ENCODE measurements at places on chromosomes 6 and 20. TPM values are rescaled to one million over a fixed set of nuclear protein-coding genes. Genes with fewer than 3 reads are reported as not detected.

Gene PFDN6
- 23.6 TPM for total RNA-seq

Gene ABHD16B
- total RNA-seq, result not detected

Gene RSPO3
- 0.80 TPM for total RNA-seq

DNA sequence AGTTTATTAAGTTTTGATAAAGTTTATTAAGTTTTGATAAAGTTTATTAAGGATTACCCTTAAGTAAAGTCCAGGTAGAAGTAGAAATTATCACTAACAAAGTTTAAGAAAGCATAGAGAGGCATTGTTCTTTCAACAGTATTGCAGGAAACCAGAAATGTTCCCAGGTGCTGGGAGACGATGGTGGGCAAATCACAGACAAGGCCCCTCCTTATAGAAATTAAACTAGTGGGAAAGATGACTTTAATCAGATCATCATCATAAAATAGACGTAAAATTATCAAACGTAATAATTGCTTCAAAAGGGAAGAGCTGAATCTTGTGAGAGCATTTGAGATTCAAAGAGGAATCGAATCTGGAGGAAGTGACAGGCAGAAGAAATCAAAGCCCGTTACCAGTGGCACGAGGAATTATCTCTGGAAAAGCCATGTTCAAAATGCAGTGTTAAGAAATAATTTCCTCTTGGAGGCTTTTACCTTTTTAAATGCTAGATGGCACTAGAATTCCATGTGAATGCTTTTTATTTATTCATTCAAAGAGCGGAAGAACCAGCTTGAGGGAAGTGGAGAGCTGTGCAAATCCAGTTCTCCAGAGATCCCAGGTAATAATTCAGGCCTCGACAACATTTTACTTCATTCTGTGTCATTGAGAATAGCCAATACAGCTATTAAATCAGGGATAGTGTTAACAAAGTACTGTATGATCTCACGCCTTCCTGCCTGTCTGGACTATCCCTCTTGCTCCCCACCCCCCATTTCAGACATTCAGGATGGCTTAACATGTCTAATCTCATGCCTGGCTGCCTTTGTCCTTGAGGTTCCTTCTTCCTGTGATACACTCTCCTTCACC, 1.0 kb upstream of the APMAP start:
- H3K27me3 ChIP-seq, result no peaks in the 10 kb centered on the region
- DNase-seq, result no peak
- no peak overlapping the region for H3K4me3 ChIP-seq
- H3K36me3 ChIP-seq, result no peaks in the 10 kb centered on the region
- H3K27ac ChIP-seq, result peak overlapping the region; percentile 94

GRCh38 chr6:134590004-134590403, 272.1 kb upstream of the SGK1 start:
- H3K27ac ChIP-seq, result no peak overlapping the region
- no peak for DNase-seq
- no peak overlapping the region for H3K4me3 ChIP-seq

DNA sequence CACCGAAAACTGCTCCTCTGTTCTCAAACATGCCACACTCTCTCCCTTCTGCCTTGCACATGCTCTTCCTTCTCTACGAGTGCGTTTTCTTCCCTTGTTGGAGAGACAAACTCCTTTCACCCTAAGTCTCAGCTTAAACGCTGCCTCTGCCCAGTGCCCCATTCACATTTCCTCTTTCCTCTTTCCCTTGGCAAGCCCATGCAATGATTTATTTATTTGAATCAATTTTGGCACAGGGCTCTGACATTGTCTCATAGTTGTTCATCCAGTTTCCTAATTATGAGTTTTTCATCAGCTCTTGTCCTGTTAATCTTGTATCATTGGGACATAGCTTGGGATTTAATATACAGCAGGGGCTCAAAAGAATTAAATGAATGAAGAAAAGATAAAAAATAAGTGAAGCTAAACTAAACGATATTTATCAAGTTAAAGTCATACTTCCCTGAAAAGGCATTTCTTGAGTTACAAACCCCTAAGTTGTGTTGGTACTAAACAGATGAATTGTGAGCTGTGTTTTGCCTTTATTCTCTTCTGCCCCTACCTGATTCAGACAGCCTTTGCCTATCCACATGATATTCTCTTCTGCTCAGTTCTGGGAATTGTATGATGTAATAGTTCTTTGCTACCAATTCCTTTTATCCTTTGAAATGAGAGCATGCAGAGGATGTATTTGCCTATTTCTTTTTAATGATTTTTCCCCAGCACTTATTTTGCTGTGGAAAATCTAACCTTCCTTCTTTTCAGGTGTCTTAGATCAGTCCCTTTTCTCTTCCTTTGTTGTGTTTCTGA, 704.4 kb downstream of the UTRN start:
- no peaks in the 10 kb centered on the region for H3K36me3 ChIP-seq
- DNase-seq, result no peak
- no peaks in the 10 kb centered on the region for H3K4me1 ChIP-seq
- no peak overlapping the region for H3K27ac ChIP-seq
- no peak overlapping the region for H3K4me3 ChIP-seq
- H3K27me3 ChIP-seq, result no peaks in the 10 kb centered on the region

DNA sequence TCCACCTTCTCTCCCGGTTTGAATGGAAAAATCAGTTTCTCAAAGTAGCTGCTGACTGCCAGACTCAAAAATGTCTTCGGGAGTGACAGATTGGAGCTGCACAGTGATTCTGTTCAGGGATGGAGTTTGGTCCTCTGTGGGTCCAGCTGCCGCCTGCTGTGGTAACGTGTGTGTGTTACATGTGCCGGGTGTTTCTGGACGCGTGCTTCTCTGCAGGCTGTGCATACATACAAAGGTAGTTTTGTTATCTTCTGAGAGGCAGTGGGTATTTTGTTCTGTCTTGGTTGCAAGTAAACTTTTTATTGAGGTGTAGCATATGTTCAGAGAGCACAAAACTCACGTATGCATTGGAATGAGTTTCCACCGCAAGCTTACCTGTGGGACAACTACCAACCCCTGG, 41.3 kb upstream of the NAA20 start:
- peak overlapping the region; percentile 35 for H3K4me3 ChIP-seq
- no peaks in the 10 kb centered on the region for H3K27me3 ChIP-seq
- H3K27ac ChIP-seq, result peak overlapping the region; percentile 90

GRCh38 chr6:51846531-51846930, 240.9 kb downstream of the PKHD1 start:
- no peaks in the 10 kb centered on the region for H3K27me3 ChIP-seq
- no peak for DNase-seq
- no peaks in the 10 kb centered on the region for H3K4me1 ChIP-seq
- no peak overlapping the region for H3K4me3 ChIP-seq
- no peak overlapping the region for H3K27ac ChIP-seq

GRCh38 chr6:168362276-168362990, 42.9 kb upstream of the DACT2 start:
- no peak for DNase-seq
- H3K4me3 ChIP-seq, result no peak overlapping the region
- H3K4me1 ChIP-seq, result no peaks in the 10 kb centered on the region
- no peaks in the 10 kb centered on the region for H3K36me3 ChIP-seq

GRCh38 chr6:36337814-36338213, 1.1 kb upstream of the BNIP5 start:
- peaks cover 59% of the 10 kb centered on the region for H3K4me1 ChIP-seq
- peak overlapping the region; percentile 83 for H3K27ac ChIP-seq

DNA sequence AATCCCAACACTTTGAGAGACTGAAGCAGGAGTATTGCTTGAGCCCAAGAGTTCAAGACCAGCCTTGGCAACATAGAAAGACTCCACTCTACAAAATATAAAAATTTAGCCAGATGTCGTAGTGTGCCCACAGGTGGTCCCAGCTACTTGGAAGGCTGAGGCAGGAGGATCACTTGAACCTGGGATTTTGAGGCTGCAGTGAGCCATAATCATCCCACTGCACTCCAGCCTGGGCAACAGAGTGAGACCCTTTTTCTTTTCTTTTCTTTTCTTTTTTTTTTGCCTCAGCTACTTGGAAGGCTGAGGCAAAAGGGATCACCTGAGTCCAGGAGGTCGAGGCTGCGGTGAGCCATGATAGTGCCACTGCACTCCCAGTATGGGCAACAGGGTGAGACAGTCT, 17.9 kb downstream of the FASTKD5 start:
- no peak overlapping the region for H3K4me3 ChIP-seq
- H3K4me1 ChIP-seq, result no peaks in the 10 kb centered on the region
- H3K36me3 ChIP-seq, result no peaks in the 10 kb centered on the region
- H3K27ac ChIP-seq, result no peak overlapping the region
- DNase-seq, result no peak

DNA sequence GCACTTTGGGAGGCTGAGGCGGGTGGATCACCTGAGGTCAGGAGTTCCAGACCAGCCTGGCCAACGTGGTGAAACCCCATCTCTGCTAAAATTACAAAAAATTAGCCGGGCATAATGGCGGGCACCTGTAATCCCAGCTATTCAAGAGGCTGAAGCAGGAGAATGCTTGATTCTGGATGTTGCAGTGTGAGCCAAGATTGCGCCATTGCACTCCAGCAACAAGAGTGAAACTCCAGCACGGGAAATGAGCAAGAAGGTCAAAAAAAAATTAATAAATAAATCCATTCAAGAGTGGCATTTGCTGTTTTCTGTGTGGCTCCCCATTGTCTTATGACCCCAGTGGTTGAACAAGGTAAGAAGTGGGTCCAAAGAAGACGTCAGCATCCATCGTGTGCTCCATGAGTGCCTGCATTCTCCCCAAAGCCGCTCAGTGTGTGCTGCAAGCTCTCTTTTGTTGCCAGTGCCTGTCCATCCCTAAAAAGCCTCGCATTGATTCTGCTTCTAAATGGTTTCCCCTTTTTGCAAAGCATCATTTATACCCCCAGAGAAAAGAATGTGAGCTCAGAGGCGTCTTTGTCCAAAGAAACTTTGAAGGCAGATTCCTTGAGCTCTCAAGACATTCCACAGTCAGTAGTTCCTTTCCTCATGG, 38.8 kb upstream of the MAP3K4 start:
- no peak for DNase-seq
- H3K4me3 ChIP-seq, result no peak overlapping the region
- H3K27me3 ChIP-seq, result peaks cover 7% of the 10 kb centered on the region
- no peaks in the 10 kb centered on the region for H3K36me3 ChIP-seq

DNA sequence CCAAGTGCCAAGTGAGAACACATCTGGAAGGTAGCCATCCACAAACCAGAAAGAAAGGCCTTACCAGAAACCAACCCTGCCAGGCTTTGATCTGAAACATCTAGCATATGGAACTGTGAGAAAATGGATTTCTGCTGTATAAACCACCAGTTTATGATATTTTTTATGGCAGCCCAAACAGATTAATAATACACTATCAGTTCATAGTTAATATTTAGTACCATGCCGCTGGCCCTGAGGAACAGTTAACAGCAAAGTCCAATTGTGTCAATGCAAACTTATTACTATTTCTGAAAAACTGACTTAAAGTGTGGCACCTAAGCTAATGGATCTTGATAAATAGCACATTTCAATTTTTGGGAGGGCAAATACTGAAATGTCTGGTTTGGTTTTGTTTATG, 35.4 kb upstream of the PRSS35 start:
- DNase-seq, result no peak
- H3K4me3 ChIP-seq, result no peak overlapping the region
- no peaks in the 10 kb centered on the region for H3K4me1 ChIP-seq

GRCh38 chr20:36320898-36321695, 15.0 kb downstream of the DLGAP4 start:
- DNase-seq, result no peak
- no peaks in the 10 kb centered on the region for H3K4me1 ChIP-seq
- no peaks in the 10 kb centered on the region for H3K36me3 ChIP-seq
- H3K27me3 ChIP-seq, result no peaks in the 10 kb centered on the region

DNA sequence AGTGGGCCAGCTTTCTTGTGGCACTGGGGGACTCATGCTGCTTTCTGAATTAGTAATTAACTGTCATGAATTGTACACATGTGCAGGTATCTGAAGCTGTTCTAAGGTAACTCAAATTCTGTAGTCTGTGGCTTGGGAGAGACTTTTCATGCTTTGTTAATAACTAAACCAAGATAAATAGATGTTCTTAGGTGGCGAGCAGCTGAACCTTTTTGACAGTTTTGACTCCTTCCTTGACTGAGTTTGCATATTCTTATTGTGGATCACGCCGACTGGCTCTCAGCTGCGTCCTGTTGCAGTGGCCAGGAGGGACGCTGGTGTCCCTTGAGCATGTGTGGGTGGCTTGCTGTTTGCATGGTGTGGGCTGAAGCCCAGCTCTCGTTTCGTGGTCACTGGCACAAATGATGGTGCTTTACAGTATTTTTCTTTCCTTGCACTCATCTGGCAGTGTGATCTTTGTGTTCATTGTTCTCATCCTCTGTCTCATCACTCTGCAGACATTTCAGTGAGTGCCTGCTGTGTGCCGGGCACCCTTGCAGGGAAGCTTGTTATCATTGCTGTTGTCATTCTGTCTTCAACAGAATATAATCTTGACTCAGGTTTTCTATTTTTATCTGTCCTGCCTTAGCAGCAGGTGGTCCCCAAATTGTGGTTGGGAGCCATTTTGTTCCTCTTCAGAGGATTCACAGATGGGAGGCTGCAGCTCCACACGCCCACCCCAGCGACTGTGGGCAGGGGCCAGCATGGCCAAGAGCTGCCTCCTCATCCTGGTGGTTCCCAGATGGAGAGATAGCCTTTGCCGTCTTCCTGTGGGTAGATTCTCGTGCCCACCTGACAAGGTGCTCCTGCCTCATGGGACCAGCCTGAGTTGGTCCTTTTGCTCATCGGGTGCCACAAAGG, 39.6 kb downstream of the DUSP22 start:
- H3K27me3 ChIP-seq, result no peaks in the 10 kb centered on the region
- no peaks in the 10 kb centered on the region for H3K36me3 ChIP-seq
- DNase-seq, result peak; percentile 60
- peaks cover 16% of the 10 kb centered on the region for H3K4me1 ChIP-seq
- H3K27ac ChIP-seq, result peak overlapping the region; percentile 69

GRCh38 chr6:159959165-159959975, 9.5 kb upstream of the IGF2R start:
- H3K27me3 ChIP-seq, result no peaks in the 10 kb centered on the region
- no peak for DNase-seq
- peak overlapping the region; percentile 62 for H3K27ac ChIP-seq
- H3K36me3 ChIP-seq, result no peaks in the 10 kb centered on the region
- H3K4me1 ChIP-seq, result no peaks in the 10 kb centered on the region
- H3K4me3 ChIP-seq, result no peak overlapping the region

DNA sequence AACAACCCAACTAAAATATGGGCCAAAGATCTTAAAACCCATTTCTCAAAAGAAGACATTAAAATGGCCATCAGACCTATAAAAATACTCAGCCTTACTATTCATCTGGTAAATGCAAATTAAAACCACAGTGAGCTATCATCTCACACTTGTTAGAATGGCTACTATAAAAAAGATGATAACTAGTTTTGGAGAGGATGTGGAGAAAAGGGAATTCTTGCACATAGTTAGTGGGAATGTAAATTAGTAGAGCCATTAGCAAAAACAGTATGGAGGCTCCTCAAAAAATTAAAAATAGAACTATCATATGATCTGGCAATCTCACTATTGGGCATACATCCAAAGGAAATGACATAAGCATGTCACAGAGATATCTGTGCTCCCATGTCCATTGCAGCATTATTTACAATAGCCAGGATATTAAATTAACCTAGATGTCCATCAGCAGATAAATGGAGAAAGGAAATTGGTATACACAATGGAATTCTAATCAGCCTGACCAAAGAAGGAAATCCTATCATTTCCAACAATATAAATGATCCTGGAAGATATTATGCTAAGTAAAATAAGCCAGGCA, 2.9 kb downstream of the SIRPB1 start:
- no peaks in the 10 kb centered on the region for H3K36me3 ChIP-seq
- no peak for DNase-seq
- no peaks in the 10 kb centered on the region for H3K27me3 ChIP-seq
- H3K4me3 ChIP-seq, result no peak overlapping the region
- H3K4me1 ChIP-seq, result no peaks in the 10 kb centered on the region
